Activated naive CD4-positive, alpha-beta T cell treated with anti-CD3 and anti-CD28 coated beads, Interleukin-2, amount 10 ng/mL, durations not matched to agents 7 days and 5 days (primary cell): ENCODE measurements at places on chromosomes 5 and 9.

DNA sequence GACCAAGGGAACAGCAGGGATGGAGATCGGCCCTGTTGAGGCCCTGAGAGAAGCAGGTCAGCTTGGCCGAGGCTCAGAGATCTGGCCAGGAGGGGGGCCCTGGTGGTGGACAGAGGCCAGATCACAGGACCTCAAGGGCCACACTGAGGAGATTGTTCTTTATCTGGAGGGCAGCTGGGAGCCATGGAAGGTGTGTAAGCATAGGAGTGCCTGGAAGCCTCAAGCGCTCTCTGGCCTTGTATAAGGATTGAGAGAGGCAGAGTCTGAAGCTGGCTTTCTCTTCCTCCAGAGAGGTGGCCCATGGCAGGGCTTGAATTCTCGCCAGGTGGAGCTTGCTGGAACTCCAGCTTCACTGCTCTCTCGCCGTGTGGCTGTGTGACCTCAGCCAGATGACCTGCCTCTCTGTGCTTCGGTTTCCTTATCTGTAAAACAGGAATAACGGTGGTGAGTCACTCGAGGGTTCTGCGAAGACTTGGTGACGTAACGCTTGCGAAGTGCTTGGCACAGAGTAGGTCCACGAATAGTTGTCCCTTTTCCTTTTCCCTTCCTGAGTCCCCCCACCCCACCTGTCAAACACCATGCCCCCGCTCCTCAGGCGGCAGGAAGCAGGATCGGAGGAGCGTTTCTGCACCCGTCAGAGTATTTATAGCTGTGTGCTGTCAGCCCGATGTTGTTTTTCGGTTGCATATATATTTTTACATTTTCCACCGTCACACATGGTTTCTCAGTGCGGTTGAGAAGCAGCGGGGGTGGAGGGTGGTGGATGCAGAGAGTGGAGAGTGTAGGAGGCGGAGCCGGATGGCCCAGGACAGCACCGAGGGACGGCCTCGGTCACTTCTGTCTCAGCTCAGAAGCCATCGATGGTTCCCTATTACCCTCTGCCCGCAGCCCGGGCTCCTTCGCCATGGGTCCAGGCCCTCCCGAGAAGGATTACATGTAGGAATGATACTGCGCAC is 17.0 kb upstream of the CRB2 start:
- peak; percentile 75 for DNase-seq

- DNase-seq, result no peak
Measured at GRCh38 chr9:97348871-97349270, 41.4 kb downstream of the CCDC180 start.

- no peak for DNase-seq
Measured at GRCh38 chr9:124632077-124632621, 125.0 kb upstream of the NR5A1 start.

DNA sequence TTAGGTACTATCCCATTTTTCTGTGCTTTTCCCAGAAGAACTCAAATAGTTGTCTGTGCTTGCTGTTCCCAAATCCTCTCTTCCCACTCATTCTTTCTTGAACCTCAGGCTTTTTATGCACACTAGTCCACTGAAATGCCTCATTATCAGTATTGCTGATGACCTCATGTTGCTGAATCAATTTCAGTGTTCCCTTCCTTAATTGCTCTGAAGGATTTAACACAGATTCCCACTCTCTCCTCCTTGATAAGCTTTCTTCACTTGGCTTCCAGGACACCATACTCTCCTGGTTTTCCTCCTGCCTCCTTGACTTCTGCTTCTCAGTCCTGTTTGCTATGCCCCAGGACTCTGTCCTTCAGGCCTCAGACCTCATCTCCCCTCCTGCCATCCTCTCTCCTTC is 298.5 kb downstream of the ARHGAP26 start:
- DNase-seq, result no peak

DNA sequence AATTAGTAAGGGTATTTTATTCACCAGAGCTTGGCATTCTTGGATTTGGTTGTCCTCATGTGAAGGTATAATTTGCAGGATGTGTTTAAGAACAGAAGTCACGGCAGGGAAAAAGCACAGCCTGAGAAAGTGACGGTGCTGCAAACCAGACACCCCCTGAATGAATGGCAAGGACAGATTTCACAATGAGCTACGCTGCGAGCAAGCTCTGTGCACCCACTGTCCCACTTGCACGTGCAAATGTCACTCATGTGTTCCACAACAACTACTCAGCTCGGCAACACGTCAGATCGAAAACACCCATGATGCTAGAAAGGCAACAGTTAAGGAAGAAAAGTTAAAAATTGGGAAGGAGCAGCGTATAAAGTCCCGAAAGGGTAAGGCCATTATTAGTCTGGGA is 168.9 kb downstream of the ROR2 start:
- DNase-seq, result no peak

- no peak for DNase-seq
Measured at GRCh38 chr9:18385696-18386490, 88.1 kb upstream of the ADAMTSL1 start.

DNA sequence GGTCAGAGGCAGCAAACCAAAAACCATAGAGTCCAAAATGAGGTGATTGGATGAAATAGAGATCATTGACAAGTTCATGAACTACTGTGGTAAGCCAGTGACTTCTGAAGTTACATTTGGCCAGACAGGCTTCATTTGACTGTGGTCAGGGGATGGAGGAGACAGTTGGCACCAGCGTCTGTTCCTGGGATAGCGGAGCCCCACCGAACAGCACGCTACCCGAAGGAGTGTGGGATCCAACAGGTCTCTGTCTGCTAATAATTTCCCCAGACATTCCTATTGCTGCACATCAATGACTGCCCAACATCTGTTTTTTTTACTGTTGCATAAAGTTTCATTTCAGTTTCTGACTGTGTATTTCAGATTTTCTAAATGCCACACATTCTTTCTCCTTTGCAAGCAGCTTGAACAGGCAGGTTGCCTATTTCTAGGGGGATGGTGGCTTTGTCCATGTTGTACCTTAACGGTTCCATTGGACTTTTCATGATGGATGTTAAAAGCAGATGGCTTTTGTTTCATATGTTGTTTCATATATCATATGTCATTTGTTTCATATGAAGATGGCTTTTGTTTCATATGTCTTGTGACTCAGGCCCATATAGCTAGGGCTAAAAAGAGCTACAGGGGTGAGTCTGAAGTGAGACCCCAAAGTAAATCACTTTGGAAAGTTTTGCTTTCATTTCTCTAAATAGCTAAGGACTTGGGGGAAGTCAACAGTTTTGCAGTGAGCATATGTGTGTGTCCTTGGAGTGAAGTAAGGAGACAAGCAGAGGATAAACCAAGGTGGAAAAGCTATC is 180.8 kb downstream of the GOLPH3 start:
- DNase-seq, result no peak

DNA sequence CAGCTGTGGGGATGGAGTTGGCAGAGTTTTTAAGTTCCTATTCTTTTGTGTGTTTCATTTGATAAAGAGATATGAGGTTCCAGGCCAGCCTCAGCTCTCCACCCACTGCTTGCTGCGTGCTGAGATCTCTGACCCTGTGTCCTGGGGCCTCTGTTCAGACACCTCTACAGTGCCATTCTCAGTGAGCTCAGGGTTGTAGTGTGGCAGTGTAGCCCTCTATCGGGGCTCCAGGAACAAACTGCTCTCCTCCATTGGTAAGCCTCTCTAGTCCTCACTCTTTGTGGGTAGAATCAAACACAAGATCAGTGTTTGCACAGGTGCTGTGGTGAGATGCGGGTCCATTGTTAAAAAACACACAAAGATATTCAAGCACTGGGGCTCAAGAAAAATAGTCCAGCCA is 386.6 kb upstream of the RPS23 start:
- no peak for DNase-seq

DNA sequence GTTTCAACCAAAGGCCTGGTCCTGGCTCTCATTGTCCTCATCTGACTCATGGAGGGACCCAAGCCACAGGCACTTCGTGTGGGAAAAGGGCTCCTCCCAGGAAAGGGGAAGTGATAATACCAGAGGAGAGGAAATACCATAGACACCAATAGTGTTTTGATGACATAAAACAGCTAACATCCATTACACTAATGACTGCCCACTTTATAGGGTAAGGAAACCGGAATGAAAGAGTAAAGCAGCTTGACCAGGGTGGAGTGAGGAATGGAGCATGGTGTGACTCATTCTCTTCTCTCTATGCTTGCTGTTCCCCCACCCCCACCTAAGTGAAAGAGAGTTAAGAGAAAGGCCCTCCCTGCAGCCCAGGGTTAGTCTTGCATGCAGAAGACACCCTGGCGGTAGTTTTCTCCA is 67.4 kb upstream of the HRH2 start:
- DNase-seq, result no peak

DNA sequence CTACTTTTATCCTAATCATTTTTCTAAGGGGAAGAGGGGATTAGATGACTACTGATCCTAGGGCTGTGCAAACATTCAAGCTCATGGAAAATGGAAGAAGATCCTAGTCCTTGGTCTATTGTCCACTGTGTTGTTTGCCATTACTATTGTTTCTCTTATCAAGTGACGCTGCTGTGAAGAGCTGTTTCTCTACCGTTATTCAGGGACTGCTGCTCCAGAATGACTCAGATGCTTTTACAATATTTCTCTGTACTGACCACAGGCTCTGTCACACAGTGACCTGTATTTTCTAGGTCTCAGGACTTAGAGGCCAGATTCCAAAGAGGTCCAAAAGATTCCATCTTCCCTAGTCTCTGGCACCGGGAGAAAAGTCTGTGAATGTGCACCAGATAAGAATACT is 159.5 kb upstream of the CHD1 start:
- no peak for DNase-seq

DNA sequence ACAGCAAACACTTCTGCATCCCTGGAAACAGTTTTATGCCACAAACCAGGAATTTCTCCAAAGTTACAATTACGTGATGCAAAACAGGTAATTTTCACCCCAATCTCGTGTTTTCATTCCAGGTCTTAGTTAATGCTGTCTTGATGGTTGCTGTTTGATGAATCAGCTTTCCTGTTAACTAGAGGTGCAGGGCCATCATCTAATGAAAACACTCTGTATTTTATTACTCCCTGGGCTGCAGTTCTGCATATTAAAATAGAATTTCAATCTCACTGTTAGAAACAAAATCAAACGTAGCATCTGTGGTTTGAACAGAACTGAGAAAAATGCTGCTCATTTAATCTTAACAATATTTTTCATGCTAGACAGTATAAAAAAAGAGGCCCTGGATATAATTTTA is 129.4 kb downstream of the TUSC1 start:
- DNase-seq, result no peak

- no peak for DNase-seq
Measured at GRCh38 chr9:95261890-95262289, 55.6 kb downstream of the FANCC start.

DNA sequence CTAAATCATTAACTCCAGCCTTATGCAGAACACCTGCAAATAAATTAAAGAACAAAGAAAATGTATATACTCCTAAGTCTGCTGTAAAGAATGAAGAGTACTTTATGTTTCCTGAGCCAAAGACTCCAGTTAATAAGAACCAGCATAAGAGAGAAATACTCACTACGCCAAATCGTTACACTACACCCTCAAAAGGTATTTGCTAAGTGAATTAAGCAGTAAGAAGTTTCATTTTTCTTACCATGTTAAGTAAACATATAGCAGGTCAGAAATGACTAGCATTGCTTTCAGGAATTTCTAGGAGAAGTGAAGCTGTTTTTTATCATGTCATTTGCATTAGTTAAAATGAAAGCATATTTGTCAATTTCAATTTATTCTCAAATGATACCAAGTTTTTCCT is 92.7 kb downstream of the MELK start:
- DNase-seq, result no peak

- no peak for DNase-seq
Measured at GRCh38 chr5:177035976-177036375, 13.5 kb downstream of the ZNF346 start.

DNA sequence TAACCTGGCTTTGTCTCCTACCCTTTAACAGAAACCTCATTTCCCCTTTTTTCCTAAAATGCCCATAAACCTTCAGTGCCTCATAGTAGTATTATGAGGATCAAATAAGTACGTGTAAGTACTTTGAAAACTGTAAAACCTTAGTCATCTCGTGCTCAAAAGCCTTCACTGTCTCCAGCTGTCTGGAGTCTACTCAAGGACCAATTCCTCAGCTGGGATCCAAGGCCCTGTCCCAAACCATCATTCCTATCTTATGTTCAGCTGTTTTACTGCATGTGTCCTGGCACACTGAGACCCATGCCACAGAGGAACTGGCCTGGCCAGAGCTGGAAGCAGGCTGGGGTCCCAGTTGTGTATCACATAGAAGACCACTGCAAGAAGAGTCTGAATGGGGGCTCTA is 15.9 kb downstream of the ADAMTSL1 start:
- DNase-seq, result no peak

GRCh38 chr9:97904725-97905124 is 17.6 kb downstream of the TRMO start:
- DNase-seq, result peak; percentile 82

- no peak for DNase-seq
Measured at GRCh38 chr5:170387775-170388639, 1.2 kb downstream of the KCNMB1 start.

DNA sequence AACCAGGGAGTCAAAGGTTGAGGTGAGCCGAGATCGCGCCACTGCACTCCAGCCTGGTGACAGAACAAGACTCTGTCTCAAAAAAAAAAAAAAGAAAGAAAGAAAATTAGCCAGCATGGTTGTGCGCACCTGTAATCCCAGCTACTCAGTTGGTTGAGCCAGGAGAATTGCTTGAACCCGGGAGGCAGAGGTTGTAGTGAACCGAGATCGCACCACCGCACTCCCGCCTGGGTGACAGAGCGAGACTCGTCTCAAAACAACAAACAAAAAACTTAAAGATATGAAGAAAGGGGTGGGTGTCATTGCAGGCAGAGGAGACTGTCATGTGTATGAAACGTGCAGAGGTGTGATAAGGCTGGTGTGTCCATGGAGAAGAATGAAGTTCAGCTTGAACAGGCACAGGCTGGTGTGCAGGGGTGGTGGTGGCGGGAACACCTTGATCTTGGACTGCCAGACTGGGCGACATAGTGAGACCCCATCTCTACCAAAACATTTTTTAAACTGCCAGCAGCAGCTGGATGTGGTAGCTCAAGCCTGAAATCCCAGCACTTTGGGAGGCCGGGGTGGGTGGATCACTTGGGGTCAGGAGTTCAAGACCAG is 69.6 kb downstream of the UGCG start:
- DNase-seq, result no peak

GRCh38 chr5:93899026-93899600 is 157.7 kb upstream of the POU5F2 start:
- DNase-seq, result no peak

GRCh38 chr5:148586796-148587195 is 67.5 kb downstream of the HTR4 start:
- DNase-seq, result no peak

DNA sequence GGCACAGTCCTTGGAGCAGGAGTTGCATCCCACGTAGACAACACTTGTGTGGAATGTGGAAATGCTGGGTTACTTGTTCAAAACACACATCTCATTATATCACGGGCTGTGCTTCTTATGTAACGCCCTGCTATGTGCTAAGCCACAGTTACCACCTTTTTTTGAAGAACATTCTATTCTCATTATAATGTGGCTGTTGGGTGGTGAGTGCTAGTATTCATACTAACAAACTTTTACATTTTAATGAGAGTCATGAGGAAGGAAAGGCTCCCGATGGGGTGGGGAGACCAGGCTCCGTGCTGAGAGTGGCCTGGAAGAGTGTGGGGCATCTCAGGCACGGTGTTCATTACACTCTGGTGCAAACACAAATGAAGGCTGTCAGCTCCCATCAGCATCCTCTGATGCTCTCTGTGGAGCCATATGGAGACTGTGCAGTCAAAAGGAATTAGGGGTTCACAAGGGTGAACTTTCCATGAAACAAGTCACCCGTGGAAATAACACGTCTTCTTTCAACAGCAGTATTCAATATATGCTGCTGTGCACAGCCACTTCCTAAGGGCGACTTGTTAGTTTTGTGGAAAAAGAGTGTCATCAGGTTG is 153.1 kb upstream of the RAPGEF1 start:
- no peak for DNase-seq

- peak; percentile 44 for DNase-seq
Measured at GRCh38 chr5:97231025-97231636, 48.1 kb upstream of the RIOK2 start.
